ENCODE measurements at places on chromosomes 5 and 9.

DNA sequence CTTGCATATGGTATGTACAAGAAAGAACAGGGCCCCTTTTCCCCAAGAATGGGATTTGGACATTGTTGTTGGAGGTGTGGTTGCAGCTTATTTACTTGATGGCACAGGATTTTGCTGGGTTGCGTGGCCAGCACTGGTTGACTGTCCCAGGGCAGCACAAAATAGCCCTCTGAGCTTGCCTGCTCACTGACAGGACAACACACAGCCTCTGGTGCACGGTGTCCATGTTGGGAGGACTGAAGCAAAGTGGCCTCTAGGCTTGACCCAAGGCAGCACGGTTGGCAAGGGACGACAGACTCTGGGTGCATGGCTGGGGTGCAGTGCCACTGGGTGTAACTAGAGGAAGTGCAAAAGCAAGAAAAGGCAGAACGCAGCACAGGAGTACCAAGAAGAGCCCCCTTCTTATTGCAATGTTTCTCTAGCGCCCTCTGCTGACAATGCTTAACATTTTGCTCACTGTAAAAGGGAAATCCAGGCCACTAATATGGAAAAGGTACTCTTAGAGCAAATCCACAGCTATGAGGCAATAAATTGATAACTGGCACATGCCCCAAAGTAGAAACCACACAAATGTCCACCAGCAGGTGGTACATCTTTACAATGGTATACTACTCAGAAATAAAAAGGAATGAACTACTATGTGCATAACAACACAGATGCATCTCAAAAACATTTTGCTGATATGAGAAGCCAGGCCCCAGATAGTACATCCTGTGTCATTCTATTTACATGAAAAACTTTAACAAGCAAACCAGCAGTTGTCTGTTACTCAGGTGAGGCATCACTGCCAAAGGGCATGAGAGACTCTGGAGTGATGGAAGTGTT is 47.4 kb upstream of the BARX1 start:
- no peak for DNase-seq

- DNase-seq, result no peak
These were observed 55.6 kb downstream of the RXRA start for GRCh38 chr9:134381671-134382516.

DNA sequence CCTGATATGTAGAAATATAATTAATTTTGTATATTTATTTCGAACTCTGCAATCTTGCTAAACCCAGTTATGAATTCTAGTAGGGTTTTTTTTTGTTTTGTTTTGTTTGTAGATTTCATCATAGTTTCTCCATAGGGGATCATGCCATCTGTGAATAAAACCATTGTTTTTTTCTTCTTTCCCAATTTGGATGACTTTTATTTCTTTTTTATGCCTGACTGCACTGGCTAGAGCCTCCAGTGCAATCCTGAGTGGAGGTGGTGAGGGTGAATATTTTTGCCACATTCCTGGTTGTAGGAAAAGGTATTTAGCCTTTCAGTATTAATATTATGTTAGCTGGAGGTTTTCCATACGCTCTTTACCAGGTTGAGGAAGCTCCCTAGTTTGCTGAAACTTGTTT is 70.0 kb upstream of the GFPT2 start:
- no peak for DNase-seq

DNA sequence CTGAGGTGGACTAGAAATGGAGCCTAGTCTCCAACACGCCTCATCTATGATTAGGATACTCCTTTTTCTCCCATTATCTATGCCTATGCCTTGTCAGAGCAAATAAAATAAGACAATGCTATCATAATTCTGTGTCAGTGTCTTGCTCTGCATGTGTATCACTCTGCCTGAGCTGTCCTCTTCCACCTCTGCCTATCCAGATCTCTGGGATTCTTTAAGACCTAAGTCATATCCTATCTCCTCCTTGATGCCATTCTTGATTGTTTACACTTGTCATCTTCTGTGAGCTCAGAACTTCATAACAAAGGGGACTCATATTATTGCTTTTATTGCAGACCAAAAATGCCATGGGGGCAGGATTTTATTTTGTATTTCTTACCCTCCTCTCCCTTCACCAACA is 351.2 kb upstream of the C9orf72 start:
- no peak for DNase-seq

DNA sequence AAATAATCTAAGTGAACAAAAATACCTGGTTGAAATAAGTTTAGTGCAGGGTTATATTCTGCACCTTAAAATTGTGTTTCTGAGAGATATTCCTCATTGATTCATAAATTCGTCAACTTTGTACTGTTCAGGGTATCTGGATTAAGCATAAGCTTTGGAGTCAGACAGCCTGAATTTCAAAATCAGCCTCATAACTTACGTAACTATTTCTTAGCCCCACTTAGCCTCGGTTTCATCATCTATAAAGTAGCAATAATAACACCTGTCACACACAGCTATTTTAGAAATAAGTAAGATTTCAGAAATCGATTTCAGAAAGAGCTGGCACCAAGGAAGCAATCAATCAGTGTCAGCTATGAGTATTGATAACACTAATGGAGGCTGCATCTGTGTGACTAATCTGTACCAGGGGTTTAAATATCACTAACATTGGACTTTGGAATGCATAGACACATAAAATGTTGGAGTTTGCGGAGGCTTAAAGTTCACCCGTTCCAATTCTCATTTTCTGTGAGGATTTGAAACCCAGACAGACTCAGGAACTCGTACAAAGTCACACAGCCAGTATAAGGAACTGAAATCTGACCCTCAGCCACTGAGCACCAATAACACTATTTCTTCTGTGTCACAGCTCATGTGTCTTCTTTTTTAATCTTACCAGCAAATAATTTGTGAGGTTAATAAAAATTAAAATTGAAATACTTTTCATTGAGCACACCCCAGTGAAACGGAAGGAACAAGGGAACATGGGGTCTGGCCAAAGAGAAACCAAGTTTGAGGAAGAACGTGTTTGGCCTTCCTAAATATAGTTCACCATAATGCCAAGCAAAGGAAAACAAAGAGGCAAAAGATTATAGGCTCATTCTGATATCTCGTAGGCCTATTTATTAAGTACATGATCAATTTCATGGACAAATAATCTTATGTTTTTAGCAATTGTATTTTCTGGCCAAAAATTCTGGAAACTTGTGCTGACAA is 194.4 kb upstream of the PTGER4 start:
- no peak for DNase-seq

DNA sequence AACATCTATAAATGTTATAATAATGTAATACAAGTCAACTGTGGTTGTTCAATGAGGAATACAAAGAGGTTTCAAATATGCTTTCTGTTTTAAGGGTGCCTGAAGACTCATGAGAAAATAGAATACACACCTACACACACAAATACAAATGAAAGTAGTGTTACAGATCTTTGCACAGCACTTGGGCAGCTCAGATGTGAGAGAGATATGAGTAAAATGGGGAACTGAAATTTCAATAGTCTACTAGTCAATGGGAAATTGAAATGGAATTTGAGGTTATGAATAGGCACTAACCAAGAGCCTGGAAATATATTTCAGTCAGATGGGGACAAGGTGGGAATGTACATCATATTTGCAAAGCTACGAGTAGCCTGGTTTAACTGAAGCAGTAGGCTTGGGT is 96.6 kb downstream of the ISL1 start:
- DNase-seq, result no peak

DNA sequence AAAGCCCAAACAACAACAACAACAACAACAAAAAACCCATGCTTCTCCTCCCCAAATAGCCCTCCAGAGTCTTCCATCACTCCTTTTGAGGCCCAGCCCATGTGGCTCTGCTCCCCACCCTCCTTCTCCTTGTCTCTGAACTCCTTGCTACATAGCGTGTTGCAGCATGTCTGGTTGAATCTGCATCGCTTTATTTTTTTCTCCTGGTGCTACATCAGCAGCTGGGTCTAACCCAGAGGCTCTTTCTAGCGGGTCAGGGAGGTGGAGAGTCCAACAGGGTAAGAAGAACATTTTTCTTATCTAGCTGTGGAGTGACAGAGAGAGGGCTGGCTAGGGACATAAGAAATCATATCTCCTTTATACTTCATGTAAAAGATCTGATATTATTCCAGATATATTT is 18.4 kb downstream of the NXNL2 start:
- no peak for DNase-seq

GRCh38 chr5:161105525-161105924 is 253.5 kb upstream of the ATP10B start:
- no peak for DNase-seq

DNA sequence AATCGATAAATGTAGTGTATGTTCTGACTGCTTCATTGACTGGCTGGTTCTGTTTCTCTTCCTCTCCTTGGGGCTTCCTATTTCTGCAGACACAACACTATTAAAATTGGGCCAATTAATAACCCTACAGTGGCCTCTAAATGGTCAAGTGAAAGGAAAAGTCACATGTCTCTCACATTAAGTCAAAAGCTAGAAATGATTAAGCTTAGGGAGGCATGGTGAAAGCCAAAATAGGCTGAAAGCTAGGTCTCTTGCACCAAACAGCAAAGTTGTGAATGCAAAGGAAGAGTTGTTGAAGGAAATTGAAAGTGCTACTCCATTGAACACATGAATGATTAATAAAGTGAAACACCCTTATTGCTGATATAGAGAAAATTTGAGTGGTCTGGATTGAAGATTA is 58.2 kb downstream of the CCNH start:
- no peak for DNase-seq

- DNase-seq, result no peak
These were observed 633.6 kb downstream of the BNC2 start for GRCh38 chr9:16236882-16237281.

DNA sequence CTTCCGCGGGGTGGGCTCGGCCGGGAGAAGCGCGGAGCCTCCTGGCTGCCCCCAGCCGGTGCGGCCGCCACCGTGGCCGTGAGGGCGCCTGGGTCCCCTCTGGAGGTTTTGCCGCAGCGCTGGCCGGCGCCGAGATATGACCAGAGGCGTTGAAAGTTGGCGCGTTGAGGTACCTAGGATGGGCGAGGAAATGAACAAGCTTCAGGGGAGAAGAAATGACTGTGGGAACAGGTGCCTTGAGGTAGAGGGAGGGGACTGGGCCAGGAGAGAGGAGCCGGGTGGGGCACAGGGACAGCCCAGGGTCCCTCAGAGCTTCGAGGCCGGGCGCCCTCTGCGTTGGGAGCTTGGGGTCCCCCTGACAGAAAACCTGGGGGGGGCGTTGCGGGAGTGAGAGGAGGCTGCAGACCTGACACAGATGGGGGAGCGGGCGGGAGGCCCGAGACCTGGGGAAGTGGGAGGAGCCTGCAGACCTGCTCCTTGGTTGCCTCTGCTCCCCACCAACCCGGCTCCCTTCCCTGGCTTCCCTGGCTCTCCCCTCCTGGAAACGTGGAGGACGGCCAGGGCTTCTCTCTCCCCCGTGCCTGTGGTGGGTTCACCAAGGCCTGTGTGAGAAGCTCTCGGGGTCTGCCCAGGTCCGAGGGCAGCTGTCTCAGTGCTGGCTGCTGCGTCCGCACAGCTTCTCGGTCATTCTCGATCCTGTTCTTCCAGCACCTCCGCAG is 14.2 kb downstream of the RABL6 start:
- no peak for DNase-seq

DNA sequence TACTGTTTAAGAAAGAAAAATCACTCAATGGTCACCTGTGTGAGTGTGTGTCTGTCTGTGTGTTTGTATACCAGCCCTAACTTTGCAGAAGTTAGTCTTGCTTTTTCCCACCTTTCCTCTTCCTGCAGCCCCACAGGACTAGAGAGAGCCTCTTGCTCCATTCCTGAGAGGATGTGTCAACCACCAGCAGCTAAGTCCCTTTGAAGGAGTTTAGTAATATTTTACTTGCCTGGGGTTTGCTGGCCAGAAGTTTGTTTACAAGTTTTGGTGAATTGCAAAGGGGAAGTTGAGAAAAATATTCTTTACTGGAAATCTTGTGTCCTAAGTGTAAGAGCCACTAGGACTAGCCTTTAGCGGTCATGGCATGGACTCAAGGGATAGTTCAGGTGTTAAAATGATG is 316.2 kb downstream of the BRINP1 start:
- DNase-seq, result no peak

DNA sequence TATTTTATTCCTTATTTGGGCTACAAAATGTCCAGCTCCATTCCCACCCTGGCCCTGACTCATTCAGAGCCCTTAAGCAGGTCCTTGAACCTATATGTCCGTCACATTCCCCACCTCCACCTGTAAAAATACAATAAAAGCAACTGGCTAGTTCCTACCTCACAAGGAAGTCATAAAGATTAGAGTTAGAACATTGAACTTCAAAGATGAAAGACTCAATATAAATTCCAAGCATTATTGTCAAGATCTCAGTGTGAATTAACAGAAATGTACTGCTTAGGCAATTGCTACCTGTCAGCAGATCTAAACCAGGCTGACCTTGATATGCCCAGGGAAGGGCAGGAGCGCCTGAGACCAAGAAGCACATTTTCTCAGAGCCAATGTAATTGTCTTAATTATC is 221.8 kb downstream of the ENC1 start:
- no peak for DNase-seq

GRCh38 chr9:86667307-86667706 is 280.0 kb downstream of the GAS1 start:
- DNase-seq, result no peak

- no peak for DNase-seq
These were observed 44.1 kb upstream of the KCNN2 start for GRCh38 chr5:114317751-114318150.

DNA sequence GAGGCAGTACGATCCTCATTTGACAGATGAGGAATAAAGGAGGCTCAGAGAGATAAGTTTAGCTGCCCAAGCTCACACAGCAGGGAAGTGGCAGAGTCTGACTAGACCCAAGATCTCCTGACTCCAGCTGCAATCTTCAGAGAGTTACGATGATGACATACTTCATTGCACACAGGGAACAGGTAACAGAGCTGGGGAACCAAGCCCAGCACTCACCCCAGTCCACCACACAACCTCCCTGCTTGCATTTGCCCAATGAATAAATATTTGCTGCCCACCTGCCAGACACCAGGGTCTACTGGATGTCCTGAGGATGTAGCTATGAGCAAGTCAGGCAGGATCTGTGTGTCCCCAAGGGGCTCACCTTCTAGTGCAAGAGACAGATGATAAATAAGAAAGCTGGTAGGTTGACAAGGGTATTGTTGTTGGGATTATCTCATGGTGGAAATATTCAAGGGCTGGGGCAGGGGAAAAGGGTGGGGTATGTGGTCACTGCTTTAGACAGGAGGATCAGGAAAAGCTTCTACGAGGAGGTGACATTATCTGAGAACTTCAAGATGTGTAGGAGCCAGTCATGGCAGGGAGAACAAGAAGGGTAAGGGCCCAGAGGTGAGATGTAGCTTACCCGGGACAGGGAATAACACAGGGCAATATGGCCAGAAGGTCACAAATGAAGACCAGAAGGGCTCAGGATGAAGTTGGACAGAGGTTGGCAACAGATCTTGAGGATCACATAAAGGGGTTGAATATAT is 28.6 kb upstream of the CPEB4 start:
- no peak for DNase-seq

- no peak for DNase-seq
These were observed 1752.9 kb downstream of the MAT2B start for GRCh38 chr5:165258197-165258771.
